ENCODE measurements at places on chromosomes 6 and 20.

DNA sequence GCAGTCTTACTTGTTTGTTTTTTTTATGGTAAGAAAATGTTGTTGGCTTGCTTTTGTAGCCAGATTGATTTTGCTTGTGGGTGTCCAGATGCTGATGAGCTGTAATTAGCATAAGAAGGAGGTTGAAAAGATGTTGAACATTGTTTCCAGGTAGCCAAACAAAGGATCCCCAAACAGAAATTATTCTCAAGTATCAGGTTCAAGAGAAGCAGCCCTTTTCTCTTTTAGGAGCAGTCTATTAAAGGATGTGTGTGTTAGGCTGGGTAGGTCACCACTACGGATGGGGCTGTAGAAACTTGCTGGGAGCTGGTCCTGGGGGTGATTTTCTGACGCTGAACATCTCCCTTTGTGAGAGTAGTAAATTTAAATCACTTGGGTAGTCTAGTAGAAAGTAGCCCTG lies 86.9 kb upstream of the VSTM2L start:
- no peak for DNase-seq

DNA sequence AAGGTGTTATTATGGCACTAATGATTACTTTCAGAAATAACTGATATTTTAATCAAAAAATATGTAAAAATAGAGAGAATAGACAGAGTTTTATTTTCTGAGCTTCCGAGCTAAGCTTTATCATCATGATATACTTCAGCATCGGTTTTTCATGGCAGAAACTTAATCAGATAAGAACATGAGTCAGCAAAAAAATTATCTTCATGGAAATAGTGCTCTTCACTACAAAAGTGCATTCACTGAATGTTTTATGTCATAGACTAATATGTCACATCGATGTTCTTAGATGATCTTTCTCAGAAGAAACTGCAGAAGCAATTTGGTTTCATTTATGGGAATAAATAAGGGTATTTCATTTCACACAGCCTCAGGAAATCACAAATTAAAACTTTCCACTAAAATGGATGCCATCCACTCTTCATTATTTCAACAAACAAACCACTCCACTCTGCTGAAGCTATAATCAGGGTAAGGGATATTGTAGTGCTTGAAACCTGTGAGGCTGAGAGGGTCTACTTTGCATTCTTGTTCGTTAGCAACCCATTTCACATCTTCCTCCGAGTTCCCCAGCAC lies 10.2 kb upstream of the MAP3K7 start:
- no peak for DNase-seq

- DNase-seq, result no peak
These were observed 291.4 kb downstream of the BTBD9 start for GRCh38 chr6:38348371-38348770.

DNA sequence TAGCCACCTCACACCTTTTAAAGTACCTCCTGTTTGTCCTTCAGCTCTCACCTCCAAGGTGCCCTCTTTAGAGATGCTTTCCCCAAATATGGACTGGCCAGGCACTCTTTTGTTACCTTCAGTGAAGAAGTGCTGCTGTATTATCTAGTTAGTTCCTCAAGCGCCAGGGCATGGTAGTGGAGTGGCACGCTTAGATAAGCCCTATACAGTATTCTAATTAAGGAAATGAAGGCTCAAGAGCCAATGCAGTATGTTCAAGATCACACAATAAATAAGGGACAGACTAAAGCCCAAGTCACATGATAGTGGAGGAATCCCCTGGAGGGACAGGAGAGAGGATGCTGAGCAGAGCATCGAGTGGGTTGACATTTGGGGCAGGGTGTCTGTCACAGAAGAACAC lies 28.5 kb upstream of the GFOD1 start:
- no peak for DNase-seq

DNA sequence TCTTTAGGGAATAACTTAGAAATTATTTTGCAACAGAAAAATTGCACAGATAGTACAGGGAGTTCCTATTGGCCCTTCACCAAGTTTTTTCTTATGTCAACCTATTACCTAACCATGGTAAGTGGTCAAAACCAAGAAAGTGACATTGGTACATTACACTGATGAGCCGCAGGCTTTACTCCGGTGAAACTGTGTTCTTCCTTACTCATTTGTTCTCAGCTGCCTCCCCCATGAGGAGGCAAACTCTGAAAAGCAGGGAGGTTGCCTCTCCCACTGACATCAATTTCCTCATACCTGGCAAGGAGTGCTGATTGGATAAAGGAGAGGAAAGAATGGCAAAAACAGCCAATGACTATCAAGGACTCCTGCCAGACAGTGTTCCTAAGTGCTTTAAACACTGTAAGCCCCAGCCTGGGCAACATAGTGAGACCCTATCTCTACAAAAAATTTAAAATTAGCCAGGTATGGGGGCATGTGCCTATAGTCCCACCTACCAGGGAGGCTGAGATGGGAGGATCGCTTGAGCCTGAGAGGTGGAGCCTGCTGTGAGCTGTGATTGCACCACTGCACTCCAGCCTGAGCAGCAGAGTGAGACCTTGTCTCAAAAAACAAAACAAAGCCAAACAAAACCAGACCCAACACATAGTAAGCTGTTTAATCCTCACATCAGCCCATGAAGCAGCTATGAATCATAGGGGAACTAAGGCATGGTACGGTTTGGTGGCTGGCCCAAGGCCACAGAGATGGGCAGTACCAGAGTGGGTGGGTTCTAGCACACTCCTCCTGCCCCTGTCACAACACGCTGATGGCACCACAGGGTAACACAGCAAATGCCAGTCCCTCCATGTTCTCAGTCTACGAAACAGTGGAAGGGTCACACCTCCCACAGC lies 24.7 kb downstream of the C20orf203 start:
- no peak for DNase-seq

- no peak for DNase-seq
These were observed 78.9 kb downstream of the ARHGAP18 start for GRCh38 chr6:129631070-129631469.

DNA sequence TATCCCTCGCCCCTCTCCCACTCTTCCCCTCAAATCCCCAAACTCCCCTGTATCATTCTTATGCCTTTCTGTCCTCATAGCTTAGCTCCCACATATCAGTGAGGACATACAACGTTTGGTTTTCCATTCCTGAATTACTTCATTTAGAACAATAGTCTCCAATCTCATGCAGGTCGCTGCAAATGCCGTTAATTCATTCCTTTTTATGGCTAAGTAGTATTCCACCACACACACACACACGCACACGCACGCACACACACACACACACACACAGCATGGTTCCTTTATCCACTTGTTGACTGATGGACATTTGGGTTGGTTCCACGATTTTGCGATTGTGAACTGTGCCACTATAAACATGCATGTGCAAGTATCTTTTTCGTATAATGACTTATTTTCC lies 112.7 kb downstream of the KIF13A start:
- no peak for DNase-seq

- no peak for DNase-seq
These were observed 38.0 kb upstream of the HIVEP1 start for GRCh38 chr6:11974089-11974488.

- DNase-seq, result no peak
These were observed 66.2 kb downstream of the PRR18 start for GRCh38 chr6:166241974-166242373.

- DNase-seq, result no peak
These were observed 74.2 kb upstream of the QKI start for GRCh38 chr6:163340201-163340887.

DNA sequence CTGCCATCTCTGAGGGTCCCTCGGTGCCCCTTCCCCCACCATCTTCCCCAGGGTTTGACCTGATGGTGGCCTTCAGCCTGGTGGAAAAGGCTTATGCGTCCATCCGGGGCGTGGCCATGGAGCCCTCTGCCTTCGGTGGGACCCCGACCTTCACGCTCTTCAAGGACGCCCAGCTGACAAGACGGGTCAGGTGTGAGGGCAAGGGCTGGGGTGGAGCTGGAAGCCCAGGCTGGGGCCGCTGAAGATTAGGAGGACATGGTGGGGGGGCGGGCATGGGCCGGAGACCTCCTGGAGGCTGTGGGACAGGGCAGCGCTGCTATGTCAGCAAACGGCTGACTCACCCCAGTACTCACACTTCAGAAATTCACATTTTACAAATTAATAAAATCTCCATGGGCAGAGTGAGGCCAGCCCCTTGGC lies 23.5 kb downstream of the COL20A1 start:
- no peak for DNase-seq

- DNase-seq, result no peak
These were observed 85.9 kb downstream of the ADTRP start for GRCh38 chr6:11692451-11693376.

DNA sequence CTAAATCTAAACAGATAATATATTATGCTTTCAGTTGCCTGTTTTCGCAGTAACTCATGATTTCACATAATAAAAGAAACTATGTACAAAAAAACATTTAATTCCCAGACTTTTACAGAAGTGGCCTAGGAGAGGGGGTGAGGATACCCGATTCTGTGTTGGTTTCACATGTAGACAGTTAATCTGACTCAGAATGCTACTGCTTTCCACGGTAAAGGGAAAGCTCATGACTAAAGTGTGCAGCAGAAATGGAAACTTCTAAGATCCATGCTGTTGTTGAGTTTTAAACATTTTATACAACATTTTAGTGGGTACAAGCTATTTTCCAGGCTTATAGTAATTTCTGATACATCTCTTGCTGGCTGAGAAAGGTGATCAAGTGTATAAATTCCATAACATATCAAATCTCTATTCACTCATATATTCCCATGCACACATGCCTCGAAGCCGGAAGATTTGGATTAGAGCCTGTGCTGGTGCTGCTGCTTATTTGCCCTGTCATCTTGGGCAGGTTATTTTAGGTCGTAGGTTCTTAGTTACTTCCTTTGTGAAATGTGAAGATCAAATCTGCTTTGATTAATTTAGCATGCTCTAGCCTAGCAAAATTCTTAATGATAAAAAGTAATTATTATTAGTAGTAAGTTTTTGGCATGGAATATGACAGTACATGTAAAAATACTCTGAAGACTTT lies 896.7 kb upstream of the MAP3K7 start:
- no peak for DNase-seq

DNA sequence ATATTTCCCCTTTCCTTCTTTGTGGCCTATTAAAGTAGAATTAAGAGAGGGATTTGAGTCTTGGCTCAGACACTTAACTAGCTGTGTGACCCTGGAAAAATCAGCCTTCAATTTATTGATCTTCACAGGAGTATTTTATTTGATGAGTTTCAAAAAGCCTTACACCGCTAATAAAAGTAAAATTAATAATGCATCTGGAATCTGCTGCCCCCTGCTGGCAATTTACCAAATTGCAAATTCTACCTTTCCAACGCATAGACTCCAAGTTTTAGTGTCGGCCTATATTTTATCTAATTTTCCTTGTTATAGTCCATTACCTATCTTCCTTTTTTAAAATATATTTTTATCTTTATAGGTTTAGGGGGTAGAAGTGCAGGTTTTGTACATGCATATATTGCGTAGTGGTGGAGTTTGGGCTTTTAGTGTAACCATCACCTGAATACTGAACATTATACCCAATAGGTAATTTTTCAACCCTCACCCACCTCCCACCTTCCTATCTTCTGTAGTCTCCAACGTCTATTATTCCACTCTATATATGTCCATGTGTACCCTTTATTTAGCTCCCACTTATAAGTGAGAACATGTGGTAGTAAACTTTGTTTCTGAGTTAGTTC lies 46.3 kb downstream of the GOPC start:
- DNase-seq, result no peak

DNA sequence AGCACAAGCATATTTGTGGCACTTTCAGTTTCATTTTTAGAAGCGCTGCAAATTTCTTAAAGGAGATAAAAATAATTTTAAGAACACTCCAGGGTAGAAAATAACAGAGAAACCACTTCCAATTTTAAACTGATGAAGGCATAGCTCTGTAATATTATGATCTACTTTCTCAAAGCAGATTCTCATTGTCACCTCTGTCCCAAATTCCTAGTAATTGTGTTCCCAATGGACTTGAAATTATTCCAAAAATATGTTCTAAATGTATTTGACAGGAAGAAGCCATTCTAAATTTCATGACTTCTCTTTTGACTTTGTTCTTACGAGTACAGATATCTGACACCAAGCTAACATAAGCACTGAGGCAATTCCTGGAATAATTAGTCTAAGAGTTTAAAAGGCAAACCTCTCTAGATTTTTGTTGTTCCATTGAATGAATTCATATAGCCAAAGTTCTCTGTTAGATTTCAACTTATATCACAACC lies 140.2 kb upstream of the CARMIL1 start:
- no peak for DNase-seq

- no peak for DNase-seq
These were observed 247.8 kb downstream of the BMP2 start for GRCh38 chr20:7015257-7015656.

GRCh38 chr6:154864066-154864430 lies 130.8 kb downstream of the SCAF8 start:
- no peak for DNase-seq

- no peak for DNase-seq
These were observed 277.7 kb upstream of the NT5E start for GRCh38 chr6:85172161-85172560.

DNA sequence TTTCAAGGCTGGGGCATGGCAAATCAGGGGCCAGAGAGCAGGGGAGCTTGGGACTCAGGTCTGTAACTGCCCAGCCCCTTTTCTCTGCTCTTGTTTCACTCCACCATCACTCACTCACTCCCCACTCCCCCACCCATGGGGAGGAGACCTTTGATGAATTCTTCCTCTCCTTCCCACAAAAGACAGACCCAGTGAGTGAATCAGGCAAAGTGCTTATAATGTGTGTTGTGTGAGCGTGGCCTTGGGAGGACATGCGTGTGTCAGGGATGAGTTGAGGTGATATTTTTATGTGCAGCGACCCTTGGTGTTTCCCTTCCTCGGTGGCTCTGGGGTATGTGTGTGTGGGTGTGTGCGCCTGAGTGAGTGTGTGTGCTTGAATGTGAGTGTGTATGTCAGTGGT lies 1.0 kb upstream of the CUL9 start:
- DNase-seq, result no peak

DNA sequence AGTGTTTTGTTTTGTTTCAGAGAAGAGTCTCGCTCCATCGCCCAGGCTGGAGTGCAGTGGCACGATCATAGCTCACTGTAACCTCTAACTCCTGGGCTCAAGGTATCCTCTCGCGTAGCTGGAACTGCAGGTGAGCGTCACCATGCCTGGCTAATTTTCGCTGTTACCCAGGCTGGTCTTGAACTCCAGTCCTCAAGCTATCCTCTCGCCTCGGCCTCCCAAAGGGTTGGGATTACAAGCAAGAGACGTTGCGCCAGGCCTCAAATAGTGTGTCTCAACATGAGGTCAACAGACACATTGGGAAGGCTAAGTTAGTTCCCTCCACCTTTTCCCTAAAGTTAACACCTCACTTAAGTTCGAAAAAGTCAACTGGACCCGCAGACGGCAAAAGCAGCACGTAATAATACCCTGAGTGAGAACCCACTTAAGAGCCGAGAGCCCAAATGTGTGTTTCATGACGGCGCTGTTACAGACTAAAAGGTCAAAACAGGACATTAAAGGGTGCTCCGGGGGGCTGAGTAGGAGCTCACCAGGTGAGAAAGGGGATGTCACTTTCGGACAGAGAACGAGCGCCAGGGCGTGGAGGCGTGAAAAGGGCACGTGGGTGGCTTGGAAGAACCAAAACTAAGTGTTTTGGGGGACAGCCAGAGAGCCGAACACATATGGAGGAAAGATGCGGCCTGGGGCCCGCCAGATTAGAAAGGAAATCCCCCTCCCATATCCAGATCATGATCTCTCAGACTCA lies 499 bp downstream of the TTI1 start:
- DNase-seq, result no peak

GRCh38 chr6:139754898-139755775 lies 380.7 kb upstream of the CITED2 start:
- no peak for DNase-seq
